Inflammatory macrophage treated with lipopolysaccharide for 4 hours (primary cell): ENCODE measurements at places on chromosomes 12 and 14.

DNA sequence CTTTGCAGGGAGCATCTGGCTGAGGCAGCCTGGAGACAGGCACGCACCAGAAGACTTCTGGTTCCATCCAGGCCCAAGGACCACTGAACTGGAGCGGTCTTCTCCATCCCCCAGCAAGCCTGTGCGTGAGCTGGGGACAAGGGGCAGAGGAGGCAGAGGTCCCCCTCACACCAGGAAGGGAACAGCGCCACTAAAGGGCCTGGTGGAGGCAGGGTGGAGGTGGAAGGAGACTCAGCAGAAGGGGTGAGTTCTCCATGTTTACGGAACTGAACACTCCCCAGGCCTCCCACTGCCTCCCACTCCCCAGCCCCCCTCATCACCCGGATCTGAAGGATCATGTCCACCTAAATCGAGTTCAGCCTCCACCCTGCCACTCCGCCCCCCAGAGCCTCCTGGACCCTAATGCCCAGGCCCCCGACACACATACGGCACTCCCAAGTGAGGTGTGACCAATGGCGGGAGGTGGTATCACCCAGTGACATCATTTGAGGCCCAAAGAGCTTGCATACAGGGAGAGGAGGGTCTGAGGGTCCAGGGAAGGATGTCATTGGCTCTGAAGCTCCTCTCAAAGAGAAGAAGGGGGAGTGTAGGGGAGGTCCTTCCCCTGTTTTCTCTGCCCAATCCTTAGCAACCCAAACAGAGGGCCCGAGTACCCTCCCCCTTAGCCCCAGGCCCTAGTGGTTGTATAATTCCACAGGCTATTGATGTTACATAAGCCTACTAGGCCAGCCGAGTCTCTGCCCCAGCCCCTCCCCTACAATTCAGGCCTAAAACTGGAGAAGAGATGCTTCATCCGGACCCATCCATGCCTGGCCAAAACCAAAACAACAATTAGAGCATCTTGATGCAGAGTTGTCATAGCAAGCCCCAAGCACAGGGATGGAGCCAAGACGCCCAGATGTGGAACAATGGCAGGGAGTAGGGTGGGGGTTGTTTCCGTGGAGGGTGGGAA is 1.0 kb downstream of the FAIM2 start:
- DNase-seq, result no peak

DNA sequence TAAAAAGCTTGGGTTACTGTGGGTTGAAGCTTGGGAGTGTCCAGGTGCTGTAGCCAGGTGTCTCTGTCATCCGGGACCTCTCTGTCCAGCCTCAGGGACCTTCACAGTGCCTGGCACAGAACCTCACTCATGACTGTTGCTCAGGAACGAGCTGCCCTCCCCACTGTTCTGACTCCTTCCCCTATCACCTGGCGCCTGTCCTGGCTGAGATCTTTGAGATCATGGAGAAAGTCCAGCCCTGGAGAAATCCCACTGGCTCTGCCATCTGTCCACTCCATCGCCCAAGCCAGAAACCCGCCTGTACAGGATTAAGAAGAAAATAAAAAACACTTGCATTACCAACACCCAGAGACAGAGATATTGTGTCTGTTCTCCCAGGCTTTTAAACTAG is 53.5 kb downstream of the DGLUCY start:
- DNase-seq, result no peak

DNA sequence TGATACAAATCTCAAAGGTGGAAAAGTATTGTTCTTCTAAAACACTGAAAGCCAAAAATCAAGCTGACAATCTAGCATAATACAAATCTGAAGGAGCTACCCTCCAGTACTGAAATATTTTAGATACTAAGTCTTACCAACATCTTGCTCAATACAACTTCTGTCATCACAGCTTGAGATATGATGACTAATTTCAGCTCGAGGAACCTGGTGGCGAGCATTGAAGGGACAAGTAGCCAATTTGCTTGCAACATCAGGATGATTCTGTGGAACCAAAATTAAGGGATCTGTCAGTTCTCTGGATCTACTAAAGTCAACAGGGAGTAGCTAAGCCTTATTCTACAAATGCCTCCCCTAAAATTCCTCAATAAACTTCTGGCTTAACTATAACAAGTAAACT is 10.4 kb downstream of the GTSF1 start:
- peak; percentile 96 for DNase-seq

DNA sequence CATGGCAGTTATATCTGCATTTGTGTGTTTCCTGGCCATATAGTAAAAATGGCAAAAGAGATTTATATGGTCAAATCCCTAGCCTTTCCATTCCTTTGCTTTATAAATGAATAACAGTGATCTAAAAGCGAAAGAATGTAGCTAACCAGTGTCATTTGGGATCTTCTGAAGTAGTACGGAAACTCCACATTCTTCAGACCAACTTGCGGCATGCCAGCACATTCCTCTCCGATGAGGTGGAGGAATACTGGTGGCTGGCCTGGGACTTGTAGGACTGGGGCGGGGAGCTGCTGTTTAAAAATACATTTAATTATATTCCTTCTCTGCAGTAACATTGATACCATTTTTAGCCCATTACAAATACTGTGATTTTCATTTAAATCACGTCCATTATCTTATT is 85.3 kb downstream of the SAMD4A start:
- DNase-seq, result no peak

- no peak for DNase-seq
Measured at GRCh38 chr14:92441751-92442504, 71.7 kb upstream of the RIN3 start.

- no peak for DNase-seq
Measured at GRCh38 chr12:117513353-117513752, 151.9 kb upstream of the NOS1 start.

GRCh38 chr12:130439250-130439649 is 101.6 kb downstream of the PIWIL1 start:
- DNase-seq, result no peak

DNA sequence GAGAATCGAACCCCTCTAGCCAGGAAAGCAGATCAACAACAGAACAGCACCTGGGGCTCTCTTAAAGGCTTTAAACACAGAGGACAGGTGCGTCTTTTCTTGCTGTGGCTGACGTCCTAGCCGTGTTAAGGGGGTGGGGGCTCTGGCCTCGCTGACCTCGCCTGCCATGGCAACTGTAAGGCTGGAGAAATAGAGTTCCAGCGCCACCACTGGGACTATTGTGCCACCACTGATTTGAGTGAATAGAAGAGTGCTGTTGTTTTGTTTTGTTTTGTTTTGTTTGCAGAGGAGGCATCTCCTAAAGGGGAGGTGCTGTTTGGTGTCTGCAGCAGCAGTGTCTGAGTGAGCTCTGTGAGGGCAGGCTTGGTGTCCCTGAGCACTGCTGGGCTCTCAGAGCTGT is 34.2 kb upstream of the PRMT8 start:
- no peak for DNase-seq

- no peak for DNase-seq
Measured at GRCh38 chr12:24491968-24492367, 456.9 kb downstream of the BCAT1 start.

GRCh38 chr12:122104844-122105243 is 26.3 kb downstream of the MLXIP start:
- peak; percentile 28 for DNase-seq

GRCh38 chr14:29016050-29016900 is 249.7 kb downstream of the FOXG1 start:
- no peak for DNase-seq

DNA sequence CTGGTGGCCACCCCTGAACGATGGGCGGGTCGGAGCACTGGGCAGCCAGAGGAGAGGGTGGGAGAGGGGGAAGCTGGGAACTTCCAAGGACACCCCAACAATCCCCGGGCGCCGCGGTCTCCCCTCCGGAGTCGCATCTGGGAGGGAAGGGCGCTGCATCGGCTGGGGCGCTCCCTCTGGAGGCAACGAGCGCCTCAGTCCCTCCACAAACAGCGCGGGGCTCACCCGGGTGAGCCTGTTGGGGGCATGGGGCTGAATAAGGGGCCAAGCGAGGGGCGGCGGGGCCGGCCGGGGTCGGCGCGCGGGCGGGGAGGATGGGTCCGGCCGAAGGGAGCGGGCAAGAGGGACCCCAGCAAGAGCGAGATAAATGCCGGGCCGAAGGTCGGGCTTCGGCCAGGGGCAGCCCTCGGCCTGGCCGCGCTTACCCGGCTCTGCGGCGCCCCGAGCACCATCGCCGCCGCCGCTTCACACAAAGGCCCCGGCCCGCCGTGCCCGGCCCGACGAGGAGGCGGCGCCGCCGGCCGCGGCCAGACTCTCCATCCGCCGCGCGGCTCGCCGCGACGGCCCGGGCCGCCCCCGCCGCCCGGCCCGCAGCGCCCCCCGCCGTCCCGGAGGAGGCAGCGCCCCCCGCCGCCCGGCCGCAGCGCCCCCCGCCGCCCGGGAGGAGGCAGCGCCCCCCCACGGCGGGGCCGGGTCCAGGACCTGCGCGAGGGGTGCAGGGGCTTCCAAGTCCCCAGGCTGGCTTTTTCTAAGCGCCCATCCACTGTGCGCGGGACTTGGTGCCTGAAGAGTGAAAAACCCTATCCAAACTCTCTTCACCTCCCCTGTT is at the start of gene ZBTB39:
Gene ZBTB39, minus strand, starts transcription at position 567 of the 829 bp plus-strand sequence. CDS start 1,629 bp downstream, outside the sequence.
- DNase-seq, result peak; percentile 73

DNA sequence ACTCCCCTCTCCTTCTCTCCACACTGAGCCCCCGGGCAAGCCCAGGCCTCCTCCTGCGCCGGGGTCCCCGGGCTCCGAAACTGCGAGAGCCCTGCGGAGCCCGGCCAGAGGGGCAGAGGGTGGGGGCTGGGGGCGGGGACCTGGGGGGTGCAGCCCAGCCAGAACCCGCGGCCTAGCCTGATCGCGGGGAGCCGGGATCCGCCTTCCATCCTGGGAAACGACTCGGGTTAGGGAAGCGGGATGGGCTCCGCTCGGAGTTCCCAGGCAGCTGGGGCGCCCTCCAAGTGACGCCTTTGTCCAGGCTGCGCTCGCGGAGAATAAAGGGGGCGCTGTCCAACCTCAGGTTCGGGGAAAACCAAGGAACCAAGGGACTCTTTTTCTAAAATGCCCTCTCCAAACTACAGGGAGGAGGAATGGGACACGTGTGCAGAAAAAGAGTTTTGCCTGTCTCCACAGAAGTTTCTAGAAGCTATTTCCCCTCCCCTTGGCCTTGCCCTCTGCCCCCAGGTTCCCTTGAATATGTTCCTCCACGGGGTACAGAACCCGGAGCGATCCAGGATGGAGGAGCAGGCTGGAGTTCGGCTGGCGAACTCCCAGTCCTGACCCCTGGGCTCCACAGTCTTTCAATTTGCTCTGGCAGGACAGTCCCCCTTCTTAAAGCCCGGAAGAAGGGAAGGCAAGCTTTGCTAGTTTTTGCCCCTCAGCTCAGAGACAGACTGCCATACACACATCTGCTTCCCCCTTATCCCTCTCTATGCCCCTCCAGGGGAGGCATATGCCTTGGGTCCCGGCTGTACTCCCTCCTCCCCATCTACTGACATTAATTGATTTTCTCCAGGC is 13.9 kb downstream of the NKX2-1 start:
- no peak for DNase-seq

DNA sequence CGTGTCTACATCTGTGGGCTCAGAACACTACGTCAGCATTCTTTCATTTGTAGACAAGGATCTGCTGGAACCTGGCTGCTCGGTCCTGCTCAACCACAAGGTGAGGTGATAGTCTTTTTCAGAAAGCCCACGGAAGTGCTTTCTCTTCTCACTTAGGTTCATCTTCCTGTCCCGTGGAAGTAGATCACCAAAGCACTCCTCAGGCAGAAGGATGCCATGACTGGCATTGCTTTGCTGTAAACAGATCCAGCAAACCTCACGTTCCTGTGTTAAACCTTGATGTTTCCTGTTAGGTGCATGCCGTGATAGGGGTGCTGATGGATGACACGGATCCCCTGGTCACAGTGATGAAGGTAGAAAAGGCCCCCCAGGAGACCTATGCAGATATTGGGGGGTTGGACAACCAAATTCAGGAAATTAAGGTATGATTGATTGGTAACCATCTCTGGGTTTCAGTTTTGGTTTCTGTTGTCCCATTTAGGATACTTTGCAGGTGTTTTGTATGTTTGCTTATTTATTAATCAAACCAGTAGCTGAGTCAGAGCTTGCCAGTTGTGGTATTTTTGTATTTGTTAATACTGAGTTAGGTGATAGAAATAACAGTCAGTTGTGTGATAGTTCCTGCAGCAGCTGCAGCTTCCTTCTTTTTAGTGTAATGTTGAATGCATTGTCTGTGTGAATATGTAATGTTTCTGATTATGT is 7.5 kb downstream of the PSMC1 start:
- no peak for DNase-seq

DNA sequence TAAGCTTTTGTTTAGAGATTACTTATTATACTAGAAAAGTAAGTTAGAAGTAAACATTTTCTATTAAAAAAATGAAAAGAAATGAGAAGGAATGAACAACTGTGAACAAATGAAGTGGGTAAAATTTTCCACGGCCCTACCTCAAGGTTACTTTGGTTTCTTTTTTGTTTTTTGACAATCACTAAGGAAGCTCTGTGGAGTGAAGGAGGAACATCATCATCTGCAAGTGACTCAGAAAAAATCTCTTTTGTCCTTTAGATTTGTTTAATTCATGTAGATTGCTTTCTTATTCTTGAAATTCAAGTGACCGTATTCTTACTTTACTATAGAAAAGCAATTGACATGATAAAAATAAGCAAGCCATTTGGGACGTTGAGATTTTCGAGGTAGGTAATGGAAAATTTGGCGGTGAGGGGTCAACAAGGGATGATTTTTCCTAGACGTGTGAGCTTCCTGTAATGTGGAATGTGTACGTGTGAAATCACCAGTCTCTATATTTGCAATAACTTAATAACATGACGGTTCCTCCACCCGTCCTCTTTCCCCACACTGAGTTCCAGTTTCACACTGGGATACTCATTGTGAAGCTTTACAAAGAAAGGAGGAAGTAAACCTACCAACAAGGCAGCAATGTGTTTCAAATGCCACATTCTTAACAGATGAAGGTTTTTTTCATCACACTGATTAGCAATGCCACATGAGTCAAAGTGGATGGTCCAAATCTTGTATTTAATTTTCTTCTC is 62.3 kb upstream of the EGLN3 start:
- peak; percentile 98 for DNase-seq

- DNase-seq, result no peak
Measured at GRCh38 chr12:114122016-114122415, 155.9 kb upstream of the RBM19 start.

GRCh38 chr14:52012635-52013034 is 23.3 kb downstream of the RTRAF start:
- peak; percentile 8 for DNase-seq

- peak; percentile 25 for DNase-seq
Measured at GRCh38 chr12:19572920-19573558, 133.7 kb downstream of the AEBP2 start.

GRCh38 chr12:89389755-89390661 is 37.7 kb upstream of the DUSP6 start:
- peak; percentile 79 for DNase-seq

GRCh38 chr12:113260127-113260526 is 38.9 kb downstream of the TPCN1 start:
- DNase-seq, result no peak

GRCh38 chr12:113116875-113117274 is 18.7 kb downstream of the RASAL1 start:
- DNase-seq, result no peak

GRCh38 chr14:92539419-92539818 is 25.8 kb downstream of the RIN3 start:
- DNase-seq, result no peak

DNA sequence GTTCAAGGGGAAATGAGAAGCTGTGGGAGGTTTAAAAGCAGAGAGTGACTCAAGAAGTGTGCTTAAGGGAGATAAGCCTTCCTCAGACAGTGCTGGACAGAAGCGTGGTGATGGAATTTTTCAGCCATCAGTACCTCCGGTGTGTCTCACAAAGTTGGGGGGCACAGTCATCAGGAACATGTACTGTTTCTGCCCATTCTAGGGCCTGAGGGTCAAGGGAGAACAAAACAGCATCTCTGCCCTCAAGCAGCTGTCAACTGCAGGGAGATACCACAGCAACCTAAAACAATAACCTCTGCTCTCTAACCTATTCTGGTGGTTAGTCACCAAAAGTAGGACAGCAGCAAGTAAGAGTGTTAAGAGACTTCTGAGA is 2.0 kb upstream of the STON2 start:
- peak; percentile 75 for DNase-seq
